LoVo (cell line): ENCODE measurements at places on chromosomes 16 and 17.
A peak's percentile ranks its signal among the peaks of the same experiment; 100 is the strongest.

GRCh38 chr16:17083628-17084027, 387.1 kb downstream of the XYLT1 start:
- no peak for DNase-seq

- DNase-seq: no peak
Observed at GRCh38 chr16:74257061-74257460, 39.6 kb upstream of the PSMD7 start.

DNA sequence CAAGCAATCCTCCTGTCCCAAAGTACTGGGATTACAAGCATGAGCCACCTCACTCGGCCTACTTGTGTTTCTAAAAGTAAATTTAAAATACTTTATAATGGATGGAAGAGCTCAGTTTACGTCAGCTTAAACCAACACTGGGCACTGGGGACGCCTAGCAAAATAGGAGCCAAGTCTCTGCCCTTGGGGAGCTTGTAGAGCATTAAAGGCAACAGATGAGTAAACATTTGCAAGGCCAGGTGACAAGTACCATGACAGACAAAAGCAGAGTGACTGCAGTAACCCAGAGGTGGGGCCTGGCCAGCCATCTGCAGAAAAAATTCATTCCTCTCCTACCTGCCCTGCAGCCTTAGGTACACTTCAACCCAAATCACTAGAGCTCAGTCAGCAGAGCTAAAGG, 12.1 kb upstream of the NLK start:
- no peak for DNase-seq

GRCh38 chr17:79106958-79107357, 32.3 kb downstream of the ENGASE start:
- no peak for DNase-seq

- DNase-seq: no peak
Observed at GRCh38 chr17:73588891-73589290, 55.4 kb downstream of the SDK2 start.

- no peak for DNase-seq
Observed at GRCh38 chr17:50169881-50170459, 4.2 kb downstream of the SGCA start.

DNA sequence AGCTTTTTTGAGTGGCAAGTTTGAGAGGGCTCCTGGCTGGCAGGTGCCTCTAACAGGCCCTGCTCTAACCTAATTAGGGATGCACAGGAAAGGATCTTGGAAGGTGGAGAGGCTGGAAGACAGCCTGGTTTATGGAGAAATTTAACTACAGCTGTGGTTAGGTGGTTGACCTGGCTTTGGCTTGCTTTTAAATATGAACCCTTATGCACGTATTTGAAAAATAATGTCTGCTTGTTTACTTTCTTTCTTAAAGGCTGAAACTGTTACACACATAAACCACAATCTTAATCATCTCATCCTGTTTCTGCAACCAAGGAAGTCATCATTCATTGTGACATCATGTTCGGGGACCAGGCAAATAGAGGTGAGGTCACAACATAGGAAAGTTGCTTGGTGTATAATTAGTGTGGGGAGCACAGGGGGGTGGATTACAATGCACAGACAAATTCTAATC, 23.1 kb upstream of the DHRS13 start:
- no peak for DNase-seq

- no peak for DNase-seq
Observed at GRCh38 chr17:69907132-69907847, 167.7 kb upstream of the KCNJ16 start.

GRCh38 chr16:71242601-71243000, 12.1 kb upstream of the HYDIN start:
- peak; percentile 1 for DNase-seq

DNA sequence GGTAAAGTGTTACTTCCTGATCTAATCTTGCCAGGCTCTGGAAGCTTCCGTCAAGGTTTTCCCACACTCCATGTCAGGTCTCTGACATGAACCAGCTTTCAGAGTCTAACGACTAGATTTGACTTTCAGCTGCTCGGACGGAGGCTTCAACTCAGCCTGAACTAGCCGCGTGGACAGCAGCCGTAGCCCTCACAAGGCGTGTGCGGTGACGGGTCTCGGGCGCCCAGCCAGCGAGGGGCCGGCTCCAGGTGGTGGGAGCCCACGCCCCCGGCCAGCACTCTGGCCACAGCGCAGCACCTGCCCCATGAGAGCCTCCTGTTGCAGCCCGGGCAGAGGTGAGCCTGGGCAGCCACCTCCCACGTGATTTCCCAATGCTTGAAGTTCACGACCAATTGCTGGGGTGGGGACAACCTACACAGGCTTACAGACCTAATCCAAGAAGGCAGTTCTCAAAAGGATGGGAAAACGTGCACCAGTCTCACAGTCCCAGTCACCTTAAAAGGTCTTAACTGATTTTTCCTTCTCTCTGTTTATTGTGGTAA, 45.5 kb downstream of the TBC1D16 start:
- DNase-seq: no peak

GRCh38 chr16:83136419-83136818, 509.6 kb downstream of the CDH13 start:
- no peak for DNase-seq

- peak; percentile 55 for DNase-seq
Observed at GRCh38 chr17:80605326-80606066, 60.9 kb downstream of the RPTOR start.

DNA sequence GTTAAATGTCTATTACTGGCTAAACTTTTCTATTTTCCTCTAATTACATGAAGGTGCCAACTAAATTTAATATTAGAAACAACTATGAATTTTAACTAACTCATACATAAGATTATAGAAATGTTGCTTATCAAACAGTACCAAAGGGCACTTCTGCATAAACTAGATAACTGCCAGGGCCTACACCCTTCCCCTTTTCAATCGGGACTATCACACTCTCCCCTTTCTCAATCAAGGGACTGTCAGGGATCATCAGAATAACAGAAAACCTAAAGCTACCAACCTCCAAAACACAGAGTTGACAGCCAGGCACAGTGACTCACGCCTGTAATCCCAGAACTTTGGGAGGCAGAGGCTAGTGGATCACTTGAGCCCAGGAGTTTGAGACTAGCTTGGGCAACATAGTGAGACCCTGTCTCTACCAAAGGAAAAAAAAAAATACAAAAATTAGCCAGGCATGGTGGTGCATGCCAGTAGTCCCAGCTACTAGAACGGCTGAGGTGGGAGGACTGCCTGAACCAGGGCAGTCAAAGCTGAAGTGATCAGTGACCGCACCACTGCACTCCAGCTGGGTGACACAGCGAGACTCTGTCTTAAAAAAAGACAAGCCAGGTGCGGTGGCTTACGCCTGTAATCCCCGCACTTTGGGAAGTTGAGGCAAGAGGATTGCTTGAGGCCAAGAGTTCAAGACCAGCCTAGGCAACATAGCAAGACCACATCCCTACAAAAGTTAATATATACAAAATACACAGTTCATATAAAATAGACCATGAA, 3.2 kb upstream of the PHLPP2 start:
- no peak for DNase-seq

- DNase-seq: no peak
Observed at GRCh38 chr16:20647736-20648135, 49.7 kb downstream of the ACSM1 start.

- DNase-seq: no peak
Observed at GRCh38 chr16:59459806-59460205, 725.7 kb upstream of the GOT2 start.

DNA sequence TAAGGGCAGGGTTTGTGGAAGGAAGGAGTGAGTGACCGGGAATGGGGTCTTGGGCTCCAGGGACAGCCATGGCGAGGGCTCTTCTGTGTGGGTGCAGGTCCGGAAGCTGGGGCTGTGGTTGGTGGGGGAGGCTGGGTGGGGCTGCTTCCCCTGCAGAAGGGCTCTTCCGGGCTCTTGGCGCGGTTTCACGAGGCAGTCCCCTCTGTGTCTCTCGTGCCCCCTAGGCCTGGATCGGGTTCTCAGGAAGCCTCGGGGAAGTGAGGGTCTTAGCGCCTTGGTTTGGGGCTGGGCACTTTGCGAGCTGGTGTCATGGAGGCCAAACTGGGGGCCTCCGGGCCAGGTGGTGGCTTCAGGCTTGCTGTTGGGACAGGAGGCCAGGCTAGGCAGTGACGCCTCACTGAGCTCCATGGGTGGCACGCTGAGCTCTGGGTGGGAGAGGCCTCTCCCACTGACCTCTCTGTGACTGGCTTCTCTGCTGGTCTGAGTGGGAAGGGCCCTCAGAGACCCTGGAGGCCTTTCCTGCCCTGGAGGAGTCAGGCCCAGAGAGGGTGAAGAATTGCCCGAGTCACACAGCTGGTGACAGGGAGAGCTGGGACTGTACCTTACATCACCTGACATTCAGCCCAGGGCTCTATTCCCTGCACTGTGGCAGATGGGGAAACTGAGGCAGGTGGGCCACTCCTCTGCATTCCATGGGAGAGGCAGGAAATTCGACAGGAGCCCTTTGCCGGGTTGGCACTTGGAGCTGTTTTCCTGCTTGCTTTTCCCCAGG, 8.2 kb downstream of the ADCY7 start:
- DNase-seq: no peak

DNA sequence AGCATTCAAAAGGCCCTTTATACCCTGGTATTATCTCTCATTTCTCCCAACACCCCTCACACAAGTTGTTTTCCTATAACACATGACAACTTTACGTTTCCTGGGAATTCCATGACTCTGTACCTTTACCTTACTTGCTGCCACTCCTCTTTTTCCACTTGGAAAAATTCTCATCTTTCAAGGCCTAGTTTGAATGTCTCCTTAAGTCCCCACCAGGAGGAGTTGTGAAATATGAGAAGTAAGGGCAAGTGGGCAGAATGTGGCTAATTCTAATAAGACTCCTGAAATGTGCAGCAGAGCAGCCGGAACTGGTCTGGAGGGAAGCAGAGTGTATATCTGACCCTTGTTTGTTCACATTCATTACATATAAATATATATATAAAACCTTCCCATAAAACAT, 39.7 kb downstream of the BRCA1 start:
- DNase-seq: no peak

DNA sequence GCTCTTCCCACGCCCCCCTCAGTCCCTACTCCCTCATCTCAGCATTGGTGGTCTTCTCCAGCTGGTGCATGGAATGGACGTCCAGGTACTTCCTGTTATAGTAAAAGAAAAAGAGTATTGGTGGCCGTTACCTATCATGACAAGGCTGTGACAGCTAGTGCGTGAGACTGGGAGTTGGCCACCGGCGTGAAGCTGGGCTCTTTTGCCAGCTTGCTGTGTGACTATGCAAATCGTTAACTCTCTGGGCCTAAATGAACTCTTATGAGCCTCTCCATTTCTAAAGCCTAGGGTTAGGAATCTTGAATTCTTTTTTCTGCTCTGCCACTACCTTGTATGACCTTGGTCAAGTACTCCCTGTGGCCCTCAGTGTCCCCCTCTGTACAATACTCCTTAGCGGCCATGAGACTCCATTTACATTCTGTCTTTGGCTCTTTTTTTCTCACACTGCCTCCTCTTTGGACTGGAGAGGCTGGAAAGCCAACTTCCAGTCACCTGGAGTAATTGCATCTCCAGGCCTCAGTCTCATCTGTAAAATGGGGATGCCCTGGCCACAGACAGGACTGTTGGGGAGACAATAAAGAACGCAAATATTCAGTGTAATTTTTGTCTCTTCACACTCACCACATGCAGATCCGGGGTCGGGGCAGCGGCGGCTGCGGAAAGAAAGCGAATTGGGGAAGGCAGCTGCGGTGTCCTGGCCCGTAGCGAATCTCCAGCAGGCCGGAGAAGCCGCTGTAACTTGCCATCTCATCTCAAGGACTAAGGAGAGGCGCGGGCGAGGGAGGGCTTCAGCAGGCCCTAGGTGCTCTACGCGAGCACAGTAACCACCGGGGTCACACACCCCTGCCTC, 1.1 kb downstream of the CFAP119 start:
- no peak for DNase-seq

DNA sequence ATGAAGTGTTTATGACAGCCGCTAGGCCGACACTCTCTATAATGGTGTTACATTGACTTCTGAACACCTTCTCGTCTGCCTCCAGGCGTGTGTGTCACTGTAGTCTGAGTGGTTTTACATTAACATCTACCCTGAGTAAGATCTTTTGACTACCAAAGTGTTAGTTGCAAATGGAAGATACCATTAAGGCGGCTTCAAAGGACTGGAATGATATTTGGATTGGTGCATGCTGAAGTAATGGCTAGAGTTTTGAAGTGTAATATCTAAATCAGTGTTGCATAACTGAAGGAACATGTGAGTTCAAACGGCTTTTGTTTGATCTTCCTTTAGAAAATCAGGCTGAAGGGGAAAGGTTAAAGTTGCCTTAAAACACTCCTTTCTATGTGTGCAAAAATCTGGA, 52.2 kb downstream of the BCAS3 start:
- no peak for DNase-seq

GRCh38 chr16:72895951-72896350, 152.0 kb downstream of the ZFHX3 start:
- no peak for DNase-seq

DNA sequence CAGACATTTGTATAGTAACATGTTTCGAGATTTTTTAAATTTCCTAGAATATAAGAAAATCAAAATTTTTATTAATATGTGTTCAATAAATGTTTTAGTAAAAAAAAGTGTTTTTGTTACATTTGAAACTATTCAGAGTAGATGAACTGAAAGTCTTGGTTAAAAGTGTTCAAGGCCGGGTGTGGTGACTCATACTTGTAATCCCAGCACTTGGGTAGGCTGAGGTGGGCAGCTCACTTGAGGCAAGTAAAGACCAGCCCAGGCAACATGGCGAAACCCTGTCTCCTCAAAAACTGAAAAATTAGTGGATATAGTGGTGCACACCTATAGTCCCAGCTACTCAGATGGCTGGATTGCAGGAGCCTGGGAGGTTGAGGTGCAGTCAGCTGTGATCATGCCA, 16.8 kb upstream of the PHKG2 start:
- DNase-seq: no peak

DNA sequence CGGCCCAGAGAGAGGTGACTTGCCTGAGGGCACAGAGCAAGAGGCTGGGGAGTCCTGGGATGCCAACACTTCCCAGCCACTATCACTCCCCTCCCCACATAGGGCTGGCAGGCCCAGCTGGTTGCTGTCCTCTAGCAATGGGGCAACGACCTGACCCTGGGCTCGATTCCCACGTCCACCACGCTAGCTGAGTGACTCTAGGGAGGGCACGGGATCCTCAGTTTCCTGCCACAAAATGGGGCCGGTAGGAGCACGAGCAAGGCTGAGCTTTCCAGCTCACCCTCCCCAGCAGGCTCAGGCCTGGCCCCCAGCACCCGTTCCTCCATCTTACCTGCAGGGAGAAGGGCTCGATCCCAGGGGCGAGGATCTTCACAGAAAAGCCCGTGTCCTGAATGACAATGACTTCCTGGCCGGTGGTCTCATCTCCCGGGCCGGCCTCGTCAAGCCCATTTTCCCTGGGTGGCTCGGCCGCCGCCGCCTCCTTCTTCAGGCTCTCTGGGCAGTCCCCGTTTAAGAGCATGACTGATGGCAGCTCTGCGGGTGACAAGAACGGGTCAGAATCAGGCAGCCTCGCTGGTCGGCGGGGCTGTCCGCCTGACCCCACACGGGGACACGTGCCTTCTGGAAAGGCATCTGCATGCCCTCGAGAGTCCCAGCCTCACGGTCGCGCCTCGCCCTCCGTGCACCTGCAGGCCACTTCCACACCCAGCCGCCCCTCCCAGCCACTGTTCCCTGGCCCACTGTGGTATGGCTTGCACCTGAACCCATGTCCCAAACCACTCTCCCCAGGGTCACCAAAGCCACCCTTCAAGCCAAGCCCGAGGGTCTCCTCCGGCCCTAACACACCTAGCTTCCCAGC, 7.3 kb downstream of the CLUH start:
- DNase-seq: no peak
